ENCODE measurements at places on chromosomes 6 and 20.
A peak's percentile ranks its signal among the peaks of the same experiment; 100 is the strongest.

GRCh38 chr6:105817370-105817769 is 268.8 kb upstream of the PRDM1 start:
- DNase-seq: no peak

DNA sequence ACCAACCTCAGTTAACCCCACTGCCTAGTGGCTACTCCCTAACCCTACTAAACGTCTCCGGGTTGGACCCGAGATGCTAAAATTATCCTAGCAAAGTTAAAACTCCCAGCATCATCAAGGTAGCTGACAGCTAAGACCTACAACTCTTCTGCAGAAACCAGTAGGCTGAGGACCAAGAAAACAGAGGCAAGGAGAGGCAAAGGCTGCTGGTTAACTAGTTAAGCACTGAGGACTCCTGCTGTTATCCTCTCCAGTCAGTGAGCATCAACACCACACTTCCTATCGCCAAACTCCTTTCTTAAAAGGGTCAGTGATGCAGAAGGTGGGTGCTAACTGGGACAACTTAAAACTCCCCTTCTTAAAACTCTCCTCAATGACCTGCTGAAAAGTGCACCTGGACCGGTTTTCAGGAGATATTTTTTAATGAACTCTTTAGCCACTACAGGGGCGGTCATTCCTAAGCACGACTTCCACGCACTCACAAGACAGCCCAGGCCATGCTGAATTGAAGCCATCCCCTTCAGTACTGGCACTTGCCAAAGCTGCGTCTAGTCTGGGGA is 1.7 kb downstream of the TRERF1 start:
- no peak for DNase-seq

GRCh38 chr20:34815636-34816035 is 9.8 kb downstream of the NCOA6 start:
- no peak for DNase-seq

DNA sequence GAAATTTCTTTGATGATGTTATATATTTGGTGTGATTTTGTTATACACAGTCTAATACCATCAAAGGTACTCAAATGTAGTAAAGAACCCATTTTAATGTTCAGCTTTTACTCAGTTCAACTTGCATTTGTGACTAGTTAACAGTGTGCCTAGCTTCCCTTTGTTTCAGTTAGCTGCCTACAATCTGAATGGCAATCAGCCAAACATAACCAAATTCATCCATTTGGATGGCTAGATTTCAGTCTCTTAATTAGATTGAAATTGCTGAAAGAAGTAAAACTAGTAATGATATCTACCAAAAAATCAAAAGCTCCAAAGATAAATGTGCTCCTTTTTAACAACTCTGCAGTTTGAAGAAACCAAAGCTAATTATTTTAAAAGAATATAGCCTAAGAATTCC is 6.9 kb downstream of the EPHA7 start:
- no peak for DNase-seq

GRCh38 chr6:144757299-144757698 is 472.2 kb downstream of the UTRN start:
- no peak for DNase-seq

GRCh38 chr6:88561954-88562315 is 395.8 kb upstream of the CNR1 start:
- DNase-seq: no peak

- no peak for DNase-seq
These were observed 67.4 kb downstream of the GMPR start for GRCh38 chr6:16305788-16306187.

DNA sequence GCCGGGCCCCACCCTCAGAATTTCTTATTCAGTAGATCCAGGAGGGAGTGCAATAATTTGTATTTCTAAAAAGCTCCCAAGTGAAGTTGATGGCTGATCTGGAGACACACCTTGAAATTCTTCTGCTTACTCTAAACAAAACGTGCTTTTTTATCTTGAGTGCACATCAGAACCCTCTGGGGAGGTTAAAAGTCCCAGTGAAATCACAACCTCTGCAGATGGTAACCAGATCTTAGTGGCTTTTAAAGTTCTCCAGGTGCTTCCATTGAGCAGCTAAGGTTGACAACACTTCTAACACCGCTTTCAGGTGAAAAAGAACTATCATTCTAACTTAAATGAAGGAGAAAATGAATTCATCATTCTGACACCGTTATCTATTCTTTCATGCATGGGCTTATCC is 45.6 kb upstream of the ESR1 start:
- DNase-seq: no peak

- DNase-seq: no peak
These were observed 12.5 kb downstream of the AGPAT4 start for GRCh38 chr6:161261325-161261724.

- DNase-seq: no peak
These were observed 159.2 kb downstream of the RPS12 start for GRCh38 chr6:132973514-132973993.

GRCh38 chr6:122788663-122789181 is 336 bp upstream of the SMPDL3A start:
- DNase-seq: no peak

GRCh38 chr20:31870726-31871617 is 538 bp downstream of the TTLL9 start:
- DNase-seq: no peak

- DNase-seq: peak; percentile 78
These were observed 1.4 kb downstream of the TFEB start for GRCh38 chr6:41733707-41734665.

GRCh38 chr6:44537306-44538049 is 150.0 kb downstream of the CDC5L start:
- no peak for DNase-seq

- peak; percentile 12 for DNase-seq
These were observed 245.9 kb downstream of the FARS2 start for GRCh38 chr6:5507131-5507681.

DNA sequence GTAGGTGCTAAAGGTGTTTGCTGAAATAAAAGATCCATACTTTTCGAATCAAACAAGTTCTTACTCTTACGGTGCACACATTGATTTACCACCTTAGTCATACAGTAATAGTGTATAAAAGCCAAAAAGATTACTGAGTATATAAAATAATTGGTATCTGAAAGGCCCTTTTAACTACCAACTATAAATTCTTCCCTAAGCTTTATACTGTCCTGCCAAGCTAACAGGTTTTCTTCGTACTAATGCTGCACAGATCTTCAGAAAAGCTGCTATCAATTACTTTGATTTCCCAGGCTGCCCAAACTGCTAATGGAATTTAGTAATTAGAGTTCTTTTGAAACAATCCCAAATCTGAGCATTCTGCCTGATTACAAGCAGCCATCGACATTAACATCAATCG is 97.5 kb downstream of the PRKN start:
- DNase-seq: no peak

GRCh38 chr20:24257171-24257570 is 212.3 kb upstream of the SYNDIG1 start:
- DNase-seq: no peak

- no peak for DNase-seq
These were observed 110.6 kb downstream of the PPP1R14C start for GRCh38 chr6:150253489-150253888.

- DNase-seq: no peak
These were observed 35.3 kb downstream of the DLL1 start for GRCh38 chr6:170255426-170256125.

DNA sequence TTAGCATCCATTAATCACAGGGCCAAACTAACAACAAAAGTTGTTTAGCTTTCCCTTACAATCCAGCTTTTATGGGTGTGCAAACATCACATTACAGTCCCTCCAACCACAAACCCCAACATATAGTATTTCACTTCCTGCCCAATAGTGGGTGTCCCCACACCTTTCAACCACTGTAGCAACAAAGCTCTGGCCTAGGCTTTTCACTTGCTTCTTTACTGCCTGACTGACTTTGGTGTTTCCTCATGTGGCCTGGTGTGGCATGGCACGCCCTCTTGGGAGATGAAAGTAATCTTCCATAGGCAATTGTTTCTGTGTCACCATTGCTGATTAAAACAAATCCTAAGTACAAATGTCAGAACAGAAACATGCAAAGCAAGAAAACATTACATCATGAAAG is 46.3 kb downstream of the MCM8 start:
- DNase-seq: no peak

GRCh38 chr6:117840541-117840983 is 66.5 kb upstream of the SLC35F1 start:
- DNase-seq: no peak

DNA sequence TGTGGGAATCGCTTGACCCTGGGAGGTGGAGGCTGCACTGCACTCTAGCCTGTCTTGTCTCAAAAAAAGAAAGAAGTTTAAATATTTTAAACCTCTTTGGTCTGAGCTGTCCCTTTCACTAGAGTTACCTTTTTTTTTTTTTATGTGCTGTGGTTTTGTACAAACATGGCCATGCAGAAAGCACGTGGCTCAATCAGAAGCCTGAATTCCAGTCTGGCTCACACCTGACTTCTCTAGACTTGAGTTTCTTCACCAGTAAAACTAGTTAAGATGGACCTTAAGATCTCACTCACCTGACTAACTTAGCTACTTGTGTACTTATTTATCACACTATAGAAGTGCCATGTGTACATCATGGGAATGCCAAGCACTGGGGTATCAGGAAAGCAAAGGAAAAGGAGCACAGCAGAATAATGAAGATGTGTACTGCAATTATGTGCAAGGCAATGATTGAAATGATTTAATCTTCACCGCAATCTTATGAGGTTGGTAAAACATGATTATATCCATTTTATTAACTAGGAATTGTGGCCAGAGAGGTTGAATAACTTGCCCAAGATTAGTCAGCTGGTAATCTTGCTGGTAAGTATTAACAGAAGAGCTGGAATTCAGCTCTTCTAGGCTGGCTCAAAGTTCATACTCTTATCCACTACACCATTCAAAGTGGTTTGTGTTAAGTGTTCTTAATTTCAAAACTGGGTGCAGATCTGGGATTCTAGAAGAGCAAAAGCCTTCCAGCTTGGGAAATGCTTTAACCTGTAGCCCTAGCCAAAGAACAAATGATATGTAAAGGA is 10.7 kb downstream of the HMGN3 start:
- no peak for DNase-seq
